Stimulated activated naive CD8-positive, alpha-beta T cell treated with anti-CD3 and anti-CD28 coated beads, Interleukin-15, Interleukin-2, amounts not matched to agents 100 U/mL and 50 U/mL, for 24 hours (primary cell): ENCODE measurements at places on chromosomes 3 and 15.
A peak's percentile ranks its signal among the peaks of the same experiment; 100 is the strongest.

DNA sequence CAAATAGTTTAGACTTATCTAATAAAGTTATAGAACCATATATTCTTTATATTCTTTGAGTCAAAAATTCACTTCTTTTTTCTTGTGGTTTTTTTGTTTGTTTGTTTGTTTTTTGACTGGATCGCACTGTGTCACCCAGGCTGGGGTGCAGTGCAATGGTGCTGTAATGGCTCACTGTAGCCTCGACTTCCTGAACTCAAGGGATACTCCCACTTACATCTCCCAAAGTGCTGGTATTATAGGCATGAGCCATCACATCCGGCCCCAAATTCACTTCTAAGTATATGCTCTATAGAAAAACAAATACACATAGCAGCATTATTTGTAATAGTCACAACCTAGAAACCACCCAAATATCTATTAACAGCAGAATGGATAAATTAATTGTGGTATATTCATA, 13.7 kb upstream of the SLTM start:
- DNase-seq, result no peak

DNA sequence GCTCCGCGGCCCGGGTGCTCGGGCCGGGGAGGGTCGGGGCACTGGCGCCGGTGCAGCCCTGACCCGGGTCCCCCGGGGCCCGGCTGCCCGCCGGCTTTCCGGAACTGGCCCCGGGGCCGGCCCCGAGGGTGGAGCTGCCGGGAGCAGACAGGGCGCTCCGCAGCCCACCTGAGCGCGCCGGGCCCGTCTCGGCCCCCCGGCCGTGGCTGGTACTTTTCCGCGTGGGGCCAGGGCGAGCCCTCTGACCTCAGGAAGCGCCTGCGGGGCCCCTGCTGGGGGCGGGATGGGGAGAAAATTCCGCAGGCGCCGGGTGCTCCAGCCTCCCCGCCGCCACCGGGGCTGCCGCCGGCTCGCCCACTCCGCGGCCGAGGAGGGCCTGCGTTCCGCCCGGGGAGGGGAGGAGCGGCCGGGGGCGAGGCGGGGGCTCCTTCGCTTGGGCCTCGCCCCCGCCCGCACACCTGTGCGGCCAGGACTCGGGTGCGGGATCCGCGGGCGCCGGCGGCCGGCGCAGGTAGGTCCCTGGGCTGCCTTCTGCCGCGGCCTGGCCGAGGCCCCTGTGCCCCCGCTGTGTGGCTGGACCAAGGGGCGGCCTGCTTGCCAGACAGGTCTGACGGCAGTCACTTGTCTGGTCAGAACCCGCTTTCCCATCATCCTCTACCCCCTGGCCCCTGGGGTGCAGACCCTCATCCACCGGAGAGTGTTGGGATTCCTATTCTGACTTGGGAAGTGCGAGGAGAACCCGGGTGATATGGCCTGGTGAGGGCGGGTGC, 3.5 kb downstream of the FURIN start:
- peak; percentile 54 for DNase-seq

DNA sequence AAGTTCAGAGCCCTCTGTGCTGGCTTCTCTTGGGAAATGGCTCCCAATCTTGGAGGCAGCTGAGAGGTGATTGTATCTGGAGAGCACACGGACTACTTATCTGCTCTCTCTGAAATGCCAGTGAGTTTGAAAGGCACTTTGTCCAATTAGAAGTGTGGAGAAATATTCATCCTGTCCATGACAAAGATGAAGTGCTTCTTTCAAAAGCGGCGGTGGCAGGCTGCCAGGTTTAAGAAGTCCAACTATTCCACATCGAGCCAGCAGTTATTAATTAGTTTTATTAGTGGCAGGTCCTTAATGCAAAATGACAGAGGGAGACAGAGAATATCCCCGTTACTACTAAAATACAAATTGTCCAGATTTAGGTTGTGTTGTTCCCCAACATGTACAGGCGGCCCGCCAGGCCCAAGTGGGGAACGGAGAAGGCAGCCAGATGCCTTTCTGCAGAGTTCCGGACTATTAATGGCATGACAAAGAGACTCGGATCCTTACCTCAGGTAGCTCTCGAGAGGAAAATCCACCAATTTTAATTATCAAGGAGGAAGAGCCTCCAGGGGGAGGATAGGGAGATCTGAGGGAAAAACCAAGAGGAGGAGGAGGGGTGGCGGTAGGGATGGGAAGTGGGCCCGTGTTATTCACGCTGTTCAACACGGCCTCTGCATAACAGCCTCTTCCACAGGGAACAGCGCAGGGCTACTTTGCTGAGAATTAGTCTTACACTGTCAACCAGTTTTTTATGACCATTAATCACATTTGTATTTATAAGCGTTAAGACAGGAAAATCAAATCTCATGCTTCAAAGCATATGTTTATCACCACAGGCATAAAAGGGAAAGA, 42.0 kb downstream of the RORA start:
- DNase-seq, result no peak

GRCh38 chr15:65365229-65365628, 12.6 kb downstream of the IGDCC3 start:
- no peak for DNase-seq

GRCh38 chr3:44058022-44058867, 183.4 kb upstream of the TOPAZ1 start:
- DNase-seq, result peak; percentile 33

- no peak for DNase-seq
These were observed 26.2 kb upstream of the LRTM1 start for GRCh38 chr3:54954022-54954421.

DNA sequence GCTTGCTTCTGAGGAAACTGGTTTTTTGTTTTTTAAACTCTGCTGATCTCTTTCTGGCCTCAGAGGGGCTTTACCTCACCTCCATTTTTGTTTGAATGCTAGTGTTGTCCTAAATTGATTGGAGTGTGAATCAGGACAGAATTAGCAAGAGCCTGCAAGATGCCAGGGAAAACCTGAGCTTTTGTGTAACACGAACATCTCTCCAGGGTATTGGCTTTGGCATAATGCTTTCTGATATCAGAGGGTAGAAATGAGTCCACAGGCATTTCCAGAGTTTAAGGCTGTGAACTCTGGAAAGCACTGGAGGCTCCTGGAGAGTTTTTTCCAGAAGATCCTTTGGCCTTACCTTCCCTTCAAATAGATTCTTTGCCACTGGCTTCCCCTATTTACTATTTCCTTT, 87.1 kb downstream of the WDR76 start:
- no peak for DNase-seq

- DNase-seq, result no peak
These were observed 51.3 kb downstream of the MYLK start for GRCh38 chr3:123832692-123833397.

DNA sequence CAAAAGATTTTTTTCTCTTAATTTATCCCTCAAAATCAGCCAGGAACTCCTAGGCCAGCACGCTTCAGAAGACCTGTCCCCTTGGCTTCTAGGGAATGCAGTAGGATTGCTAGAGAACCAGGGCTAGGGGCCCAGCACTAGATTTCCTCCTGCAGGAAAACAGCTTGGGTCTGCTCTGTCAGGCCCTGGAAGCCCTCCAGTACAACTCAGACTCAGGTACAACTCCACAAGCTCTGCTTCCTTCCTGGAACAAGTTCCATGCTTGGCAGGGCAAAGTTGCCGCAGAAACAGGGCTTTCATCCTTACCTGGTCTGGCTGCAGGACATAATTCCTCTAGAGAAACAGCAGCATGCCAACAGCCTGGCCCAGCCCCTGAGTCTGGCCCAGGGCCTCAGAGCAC, 96.1 kb upstream of the CTNNB1 start:
- DNase-seq, result no peak

DNA sequence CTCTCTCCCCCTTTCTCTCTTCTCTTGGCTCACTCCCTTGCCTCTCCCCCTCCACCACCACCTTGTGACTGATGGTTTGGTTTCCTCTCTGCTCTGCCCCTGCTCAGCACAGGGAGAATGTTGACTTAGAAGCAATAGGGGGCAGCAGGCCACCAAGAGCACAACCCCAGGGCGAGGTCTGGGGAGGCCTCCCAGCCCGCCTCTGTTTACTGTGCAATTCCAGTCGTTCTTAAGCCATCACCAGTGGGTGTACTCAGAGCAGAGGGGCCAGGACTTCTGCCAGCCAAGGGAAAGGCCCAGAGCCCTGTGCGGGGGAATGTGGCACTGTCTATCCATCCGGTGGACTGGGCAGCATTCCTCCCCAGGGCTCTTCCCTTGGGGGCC, 5.7 kb upstream of the APEH start:
- no peak for DNase-seq

GRCh38 chr15:96354731-96355567, 24.4 kb downstream of the NR2F2 start:
- DNase-seq, result no peak

DNA sequence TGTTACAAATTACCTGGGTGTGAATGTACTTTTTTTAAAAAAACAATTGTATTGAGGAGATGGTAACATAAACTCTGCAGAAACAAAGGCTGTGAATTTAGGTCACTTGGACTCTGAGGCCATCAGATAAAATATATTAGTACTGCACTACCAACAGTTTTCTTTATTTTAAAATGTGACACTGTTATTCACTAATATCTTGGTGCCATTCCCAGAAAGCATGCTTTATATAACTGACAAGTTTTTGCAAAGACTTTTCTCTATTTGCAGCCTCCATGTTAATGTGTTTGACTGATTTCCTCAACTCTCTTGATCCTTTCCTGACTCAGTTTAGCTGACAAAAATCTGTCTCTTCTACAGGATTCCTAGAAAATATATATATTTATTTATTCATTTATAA, 26.5 kb upstream of the ACTL6A start:
- DNase-seq, result no peak

GRCh38 chr3:125219261-125219701, 6.7 kb upstream of the SLC12A8 start:
- no peak for DNase-seq

GRCh38 chr3:162568706-162569105, 1072.1 kb downstream of the OTOL1 start:
- no peak for DNase-seq

DNA sequence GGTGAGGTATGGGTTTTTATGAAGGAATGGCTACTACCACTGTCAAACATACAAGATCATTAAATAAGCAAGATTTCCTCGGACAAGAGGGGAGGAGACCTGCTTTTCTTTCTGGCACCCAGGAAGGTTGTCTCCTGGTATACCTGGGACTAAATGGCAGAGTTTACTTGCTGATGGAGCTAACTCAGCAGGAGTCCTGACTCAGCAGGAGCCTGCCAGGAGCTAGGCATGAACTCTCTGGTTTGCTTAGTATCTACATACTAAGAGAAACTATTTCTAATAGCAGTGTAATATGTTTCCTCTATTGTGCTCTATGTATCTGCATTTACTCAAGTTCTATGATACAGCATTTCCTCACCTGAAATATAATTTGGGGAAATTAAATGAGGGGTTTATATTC, 404.2 kb downstream of the RSL24D1 start:
- DNase-seq, result no peak

GRCh38 chr3:22216601-22217000, 465.6 kb upstream of the ZNF385D start:
- DNase-seq, result no peak

GRCh38 chr3:12345141-12345561, 56.3 kb downstream of the PPARG start:
- no peak for DNase-seq

DNA sequence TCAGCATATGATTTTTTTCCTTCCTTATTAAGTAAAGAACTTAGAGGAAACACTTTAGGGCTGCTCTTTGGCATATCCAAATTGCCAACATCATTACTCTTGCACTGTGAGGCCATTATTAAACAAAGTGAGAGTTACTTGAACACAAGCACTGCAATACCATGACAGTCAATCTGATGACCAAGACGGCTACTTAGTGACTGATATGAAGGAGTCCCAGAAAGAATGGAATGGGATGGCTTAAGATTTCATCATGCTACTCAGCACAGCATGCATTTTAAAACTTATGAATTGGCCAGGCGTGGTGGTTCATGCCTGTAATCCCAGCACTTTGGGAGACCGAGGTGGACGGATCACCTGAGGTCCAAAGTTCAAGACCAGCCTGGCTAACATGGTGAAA, 55.2 kb downstream of the FAM98B start:
- DNase-seq, result no peak

DNA sequence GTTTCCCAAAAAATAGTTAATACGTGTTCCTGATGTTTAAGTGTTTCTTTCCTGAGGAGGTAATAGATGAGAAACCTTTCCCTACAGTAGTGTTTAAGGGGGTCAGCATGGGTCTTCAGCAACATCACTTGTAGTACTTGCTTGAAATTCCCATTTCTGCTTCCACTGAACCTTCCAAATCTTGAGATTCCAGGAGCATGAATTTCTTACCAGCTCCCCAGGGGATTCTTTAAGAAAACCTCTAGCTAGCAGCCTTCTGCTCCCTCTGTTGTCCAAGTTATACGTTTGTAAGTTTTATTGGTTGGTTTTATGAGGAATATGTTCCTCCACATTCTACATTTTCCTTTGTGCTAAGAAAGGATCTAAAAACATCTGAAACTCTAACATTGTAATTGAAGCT, 38.2 kb upstream of the ACP3 start:
- DNase-seq, result no peak

GRCh38 chr15:41894791-41895463, 1.1 kb upstream of the SPTBN5 start:
- peak; percentile 77 for DNase-seq

DNA sequence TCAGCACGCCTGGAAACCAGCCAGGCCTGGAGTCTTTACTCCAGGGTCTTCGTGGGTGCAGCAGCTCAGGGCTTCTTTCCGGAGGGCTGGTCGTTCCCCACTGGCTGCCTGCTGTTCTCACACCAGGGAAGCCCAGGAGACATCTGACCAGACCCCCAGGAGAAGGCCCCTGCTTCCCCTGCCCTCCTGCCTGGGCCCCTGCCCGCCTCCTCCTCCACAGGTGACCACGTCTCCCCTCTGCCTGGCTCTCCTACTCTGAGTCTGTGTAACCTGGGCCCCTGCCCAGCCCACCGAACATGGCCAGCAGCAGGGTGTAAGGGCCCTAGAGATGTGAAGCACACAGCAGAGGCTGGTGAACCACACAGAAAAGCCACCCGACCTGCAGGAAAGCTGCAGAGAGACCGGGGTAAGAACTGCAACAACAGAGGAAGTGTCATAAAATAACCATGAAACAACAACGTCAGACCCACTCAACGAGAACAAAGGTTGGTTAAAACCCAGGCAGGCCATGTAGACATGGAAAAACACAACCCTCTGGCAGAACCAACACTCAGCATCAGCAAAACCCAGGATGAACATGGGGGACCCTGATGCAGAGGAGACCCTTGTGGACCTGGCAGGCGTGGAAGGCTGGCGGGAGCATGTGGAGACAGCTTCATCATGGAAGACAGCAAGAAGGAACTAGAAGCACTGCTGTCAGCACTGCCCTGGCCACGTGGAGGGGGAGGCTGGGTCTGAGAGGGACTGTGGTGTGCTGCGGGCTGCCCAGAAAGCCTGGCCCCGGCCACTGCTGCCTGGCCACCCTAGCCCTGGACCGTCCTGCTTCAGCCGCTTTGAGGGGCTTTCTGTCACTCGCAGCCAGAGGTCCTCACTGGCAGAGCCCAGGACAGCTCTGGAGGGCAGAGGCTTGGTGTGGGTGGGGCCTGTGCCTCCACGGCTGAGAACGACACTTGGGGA, 20.4 kb downstream of the UROC1 start:
- DNase-seq, result no peak

- DNase-seq, result no peak
These were observed 33.8 kb downstream of the TXNRD3 start for GRCh38 chr3:126621171-126621570.
